Activated CD8-positive, alpha-beta memory T cell treated with anti-CD3 and anti-CD28 coated beads, Interleukin-2, amount 50 U/mL, for 4 hours (primary cell): ENCODE measurements at places on chromosomes 6 and 20.

DNA sequence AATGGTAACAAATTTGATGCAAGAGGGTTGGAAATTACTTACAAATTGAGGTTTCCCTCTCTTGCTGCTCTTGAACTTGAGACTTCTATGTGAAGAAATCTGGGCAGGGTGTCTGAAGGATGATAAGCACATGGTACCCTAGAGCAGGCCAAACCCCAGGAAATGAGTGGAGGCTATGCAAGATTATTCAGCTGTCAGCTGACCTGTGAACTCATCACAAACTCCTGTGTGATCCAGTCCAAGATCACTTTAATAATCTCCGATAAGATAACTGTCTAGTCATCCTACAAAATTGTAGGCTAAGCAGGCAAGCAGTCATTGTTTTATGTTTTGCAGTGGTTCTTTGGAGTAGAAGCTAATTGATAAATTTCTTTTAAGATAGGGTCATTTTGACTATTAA is 213.1 kb downstream of the BTBD3 start:
- no peak for DNase-seq

DNA sequence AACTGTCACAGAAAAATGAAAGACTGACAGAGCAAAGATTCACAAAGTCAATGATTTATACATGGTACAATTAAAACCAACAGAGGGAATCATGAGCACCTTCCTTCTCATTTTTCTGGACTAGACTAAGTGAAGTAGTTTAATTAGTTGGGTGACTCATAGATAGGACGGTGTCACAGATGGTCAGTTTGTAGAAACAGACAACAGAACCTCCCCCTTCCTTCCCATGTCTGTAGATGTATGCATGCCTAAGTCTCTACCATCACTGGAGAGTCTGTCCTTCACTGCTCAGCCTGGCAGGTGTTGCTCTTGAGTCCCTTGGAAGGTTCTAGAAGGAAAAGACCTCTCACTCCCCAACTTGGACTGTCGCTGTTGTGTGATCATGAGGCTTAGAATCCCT is 75.4 kb upstream of the EEF1E1 start:
- DNase-seq, result no peak

DNA sequence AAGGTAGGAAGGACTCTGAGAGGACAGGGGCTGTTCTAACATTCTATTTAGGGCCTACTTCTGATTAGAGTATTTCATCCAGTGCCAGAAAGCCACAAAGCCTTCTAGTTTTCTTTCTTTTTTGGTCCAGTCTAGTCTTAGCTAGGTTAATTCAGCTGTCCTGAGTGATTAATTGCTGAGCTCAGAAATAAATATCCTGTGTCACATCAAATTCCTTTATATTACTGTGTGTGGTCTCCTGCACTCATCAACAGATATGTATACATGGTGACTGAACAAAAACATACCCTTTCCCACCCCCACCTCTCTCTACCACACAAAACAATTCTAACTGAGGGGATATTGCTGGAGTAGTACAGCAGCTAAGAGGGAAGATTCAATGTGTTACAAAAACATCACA is 601.5 kb upstream of the NRSN1 start:
- no peak for DNase-seq

DNA sequence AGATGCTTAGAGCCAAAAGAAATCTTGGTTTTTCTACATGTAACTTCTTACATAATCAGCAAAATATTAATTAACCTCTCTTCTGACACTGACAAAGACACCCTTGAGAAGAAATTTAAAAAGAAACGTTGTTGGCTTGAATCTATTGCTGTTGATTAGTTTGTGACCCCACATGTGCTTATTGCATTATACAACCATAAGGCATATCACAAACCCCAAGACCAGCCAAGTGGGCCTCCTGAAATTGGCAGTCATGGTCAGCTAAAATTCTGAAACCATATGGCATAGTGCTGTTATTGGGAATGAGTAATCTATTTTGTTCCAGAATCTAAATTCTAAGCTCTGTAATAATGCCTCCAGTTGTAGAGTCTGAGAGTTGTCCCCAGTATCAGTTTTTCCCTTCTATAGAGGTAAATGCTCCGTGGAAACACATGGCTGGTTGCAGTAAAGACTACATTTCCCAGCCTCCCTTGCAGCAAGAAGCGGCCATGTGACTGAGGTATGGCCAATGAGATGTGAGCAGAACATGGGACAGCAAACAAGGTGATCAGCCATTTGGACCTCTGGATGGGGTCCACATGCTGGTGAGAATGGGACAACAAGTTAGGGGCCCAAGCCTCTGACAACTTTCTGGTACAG is 42.3 kb upstream of the PTPN1 start:
- DNase-seq, result no peak
